ENCODE measurements at places on chromosomes 4 and X.

- DNase-seq = no peak
Measured at GRCh38 chr4:153447175-153447905, 18.8 kb upstream of the TMEM131L start.

GRCh38 chr4:130238121-130238520, 1142.2 kb downstream of the C4orf33 start:
- DNase-seq = no peak

- no peak for DNase-seq
Measured at GRCh38 chr4:178068136-178068535, 625.9 kb upstream of the AGA start.

- DNase-seq = no peak
Measured at GRCh38 chrX:29926056-29926455, 289.3 kb upstream of the MAGEB2 start.

GRCh38 chr4:151322570-151322969, 2.8 kb downstream of the SH3D19 start:
- DNase-seq = no peak

- no peak for DNase-seq
Measured at GRCh38 chr4:4677556-4678522, 136.0 kb upstream of the STX18 start.

GRCh38 chrX:42096265-42096920, 173.0 kb upstream of the CASK start:
- no peak for DNase-seq
